Activated naive CD8-positive, alpha-beta T cell treated with anti-CD3 and anti-CD28 coated beads, Interleukin-2, amount 10 ng/mL, durations not matched to agents 7 days and 5 days (primary cell): ENCODE measurements at places on chromosomes 16 and 17. TPM values are rescaled to one million over a fixed set of nuclear protein-coding genes. Genes with fewer than 3 reads are reported as not detected.

DNA sequence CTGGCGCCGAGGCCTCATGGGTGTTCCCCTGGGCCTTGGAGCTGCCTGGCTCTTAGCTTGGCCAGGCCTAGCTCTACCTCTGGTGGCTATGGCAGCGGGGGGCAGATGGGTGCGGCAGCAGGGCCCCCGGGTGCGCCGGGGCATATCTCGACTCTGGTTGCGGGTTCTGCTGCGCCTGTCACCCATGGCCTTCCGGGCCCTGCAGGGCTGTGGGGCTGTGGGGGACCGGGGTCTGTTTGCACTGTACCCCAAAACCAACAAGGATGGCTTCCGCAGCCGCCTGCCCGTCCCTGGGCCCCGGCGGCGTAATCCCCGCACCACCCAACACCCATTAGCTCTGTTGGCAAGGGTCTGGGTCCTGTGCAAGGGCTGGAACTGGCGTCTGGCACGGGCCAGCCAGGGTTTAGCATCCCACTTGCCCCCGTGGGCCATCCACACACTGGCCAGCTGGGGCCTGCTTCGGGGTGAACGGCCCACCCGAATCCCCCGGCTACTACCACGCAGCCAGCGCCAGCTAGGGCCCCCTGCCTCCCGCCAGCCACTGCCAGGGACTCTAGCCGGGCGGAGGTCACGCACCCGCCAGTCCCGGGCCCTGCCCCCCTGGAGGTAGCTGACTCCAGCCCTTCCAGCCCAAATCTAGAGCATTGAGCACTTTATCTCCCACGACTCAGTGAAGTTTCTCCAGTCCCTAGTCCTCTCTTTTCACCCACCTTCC, 7.9 kb downstream of the HIRIP3 start:
- no peak for DNase-seq

GRCh38 chr17:29495011-29495410, 71.8 kb downstream of the ABHD15 start:
- DNase-seq = no peak

DNA sequence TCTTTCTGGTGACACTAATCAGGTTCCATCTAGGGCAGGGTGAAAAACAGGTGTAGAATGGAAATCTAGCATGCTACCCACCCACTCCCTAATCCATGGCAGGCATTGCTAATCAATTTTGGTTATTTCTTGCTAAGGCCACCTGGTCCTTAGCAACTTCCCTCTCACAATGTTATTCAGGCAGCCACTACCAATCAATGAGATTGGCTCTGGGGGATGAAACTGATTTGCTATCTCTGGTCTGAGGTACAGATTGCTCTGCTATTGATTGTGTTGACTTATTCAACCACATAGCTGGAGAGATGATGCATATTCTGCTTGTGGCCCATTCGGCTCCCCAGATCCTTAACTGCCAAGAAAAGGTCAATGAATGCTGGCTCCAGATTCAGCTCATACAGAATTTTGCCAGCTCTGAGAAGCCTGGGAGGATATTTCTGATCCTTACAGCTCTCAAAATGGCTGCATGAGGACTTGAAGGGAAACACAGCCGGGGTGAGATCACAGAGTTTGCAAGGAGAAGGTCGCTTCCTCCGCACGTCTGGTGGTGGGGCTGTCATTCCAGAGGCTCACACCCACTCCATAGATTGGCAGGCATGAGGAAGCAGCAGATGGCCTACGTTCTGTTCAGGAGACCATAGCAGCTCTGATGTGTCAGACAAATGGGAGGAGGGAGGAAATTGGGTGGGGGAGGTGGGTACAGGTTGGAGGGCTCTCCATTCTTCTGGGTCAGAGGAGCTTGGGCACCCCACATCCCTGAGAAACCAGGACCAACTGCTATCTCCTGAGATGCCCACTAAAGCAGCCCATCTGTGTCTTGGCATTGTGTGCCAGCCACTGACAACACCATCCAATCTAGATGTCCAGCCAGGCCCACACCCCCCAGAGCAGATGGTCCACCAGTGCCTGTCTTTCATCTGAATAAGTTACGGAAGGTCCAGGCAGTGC, 22.3 kb downstream of the SEZ6 start:
- DNase-seq = no peak

DNA sequence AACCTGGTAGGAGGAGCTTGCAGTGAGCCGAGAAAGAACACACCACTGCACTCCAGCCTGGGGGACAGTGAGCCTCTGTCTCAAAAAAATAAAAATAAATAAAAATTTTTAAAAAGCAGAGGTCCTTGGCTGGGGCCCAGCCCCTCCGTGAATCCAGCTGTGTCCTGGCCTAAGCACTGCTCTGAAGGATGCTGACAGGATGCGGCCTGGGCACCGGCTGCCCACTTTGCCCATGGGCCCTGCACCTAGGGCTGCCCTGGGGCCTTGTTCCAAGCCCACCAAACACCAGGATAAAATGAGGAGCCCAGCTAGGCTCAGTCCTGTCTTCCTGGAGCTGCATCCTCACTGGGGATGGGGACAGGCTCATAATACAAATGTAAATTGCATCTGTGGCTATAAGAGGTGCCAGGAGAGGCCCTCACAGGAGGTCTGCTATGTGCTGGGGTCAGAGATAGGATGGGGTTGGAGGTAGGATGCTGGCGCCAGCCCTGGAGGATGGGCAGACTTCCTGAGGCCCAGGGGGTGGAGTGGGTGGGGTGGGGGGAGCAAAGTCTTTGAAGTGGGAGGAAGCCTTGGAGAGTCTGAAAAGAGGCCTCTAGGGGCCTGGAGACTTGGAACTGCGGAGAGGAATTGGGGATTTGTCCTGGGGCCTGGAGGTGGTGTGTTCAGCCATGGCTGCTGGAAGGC, 6.2 kb downstream of the C16orf89 start:
- DNase-seq = no peak

Gene MLX
- total RNA-seq = 62.9 TPM
